ENCODE measurements at places on chromosomes 16 and 17.

- no peak for DNase-seq
Measured at GRCh38 chr17:39639566-39640458, 2.9 kb downstream of the STARD3 start.

DNA sequence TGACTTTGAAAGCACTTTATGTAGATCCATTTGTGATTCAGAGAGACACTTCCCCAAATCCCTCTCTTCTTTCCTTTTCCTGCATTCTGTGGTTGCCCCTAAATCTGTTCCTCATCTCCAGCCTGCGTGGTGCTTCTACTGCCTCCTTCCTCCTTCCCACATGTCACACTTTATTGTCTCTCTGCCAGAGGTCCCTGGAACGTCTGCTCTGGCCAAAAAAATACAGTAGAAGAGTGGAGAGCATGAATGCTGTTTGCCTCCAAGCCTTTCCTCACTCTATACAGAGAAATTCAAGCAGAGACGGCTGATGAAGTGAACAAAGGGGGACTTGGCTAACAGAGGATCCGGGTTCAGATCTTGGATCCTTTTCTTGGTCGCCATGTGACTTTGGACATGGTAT, 22.8 kb upstream of the IRX3 start:
- DNase-seq = no peak

DNA sequence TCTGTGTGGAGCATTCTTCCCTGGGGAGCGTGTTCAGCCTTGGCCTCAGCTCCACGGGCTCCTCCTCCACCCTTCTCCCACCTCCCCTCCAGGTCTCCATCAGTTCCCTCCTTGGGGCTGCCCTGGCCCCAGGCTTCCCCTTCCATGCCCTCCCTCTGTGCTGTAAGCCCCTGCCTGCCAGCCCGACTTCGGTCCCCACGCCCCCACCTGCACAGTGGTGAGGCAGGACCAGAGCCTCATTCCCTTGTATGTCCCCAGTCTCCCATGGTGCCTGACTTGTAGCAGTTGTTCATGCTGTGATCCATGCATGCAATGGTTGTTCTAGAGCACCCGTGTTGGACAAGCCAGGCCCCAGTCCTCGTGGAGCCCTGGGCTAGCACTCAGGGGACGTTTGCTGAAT, 199.4 kb downstream of the RBFOX3 start:
- no peak for DNase-seq

GRCh38 chr17:59804901-59805465, 87.8 kb downstream of the TUBD1 start:
- DNase-seq = no peak

GRCh38 chr16:53159781-53160436, 105.1 kb downstream of the CHD9 start:
- DNase-seq = no peak

DNA sequence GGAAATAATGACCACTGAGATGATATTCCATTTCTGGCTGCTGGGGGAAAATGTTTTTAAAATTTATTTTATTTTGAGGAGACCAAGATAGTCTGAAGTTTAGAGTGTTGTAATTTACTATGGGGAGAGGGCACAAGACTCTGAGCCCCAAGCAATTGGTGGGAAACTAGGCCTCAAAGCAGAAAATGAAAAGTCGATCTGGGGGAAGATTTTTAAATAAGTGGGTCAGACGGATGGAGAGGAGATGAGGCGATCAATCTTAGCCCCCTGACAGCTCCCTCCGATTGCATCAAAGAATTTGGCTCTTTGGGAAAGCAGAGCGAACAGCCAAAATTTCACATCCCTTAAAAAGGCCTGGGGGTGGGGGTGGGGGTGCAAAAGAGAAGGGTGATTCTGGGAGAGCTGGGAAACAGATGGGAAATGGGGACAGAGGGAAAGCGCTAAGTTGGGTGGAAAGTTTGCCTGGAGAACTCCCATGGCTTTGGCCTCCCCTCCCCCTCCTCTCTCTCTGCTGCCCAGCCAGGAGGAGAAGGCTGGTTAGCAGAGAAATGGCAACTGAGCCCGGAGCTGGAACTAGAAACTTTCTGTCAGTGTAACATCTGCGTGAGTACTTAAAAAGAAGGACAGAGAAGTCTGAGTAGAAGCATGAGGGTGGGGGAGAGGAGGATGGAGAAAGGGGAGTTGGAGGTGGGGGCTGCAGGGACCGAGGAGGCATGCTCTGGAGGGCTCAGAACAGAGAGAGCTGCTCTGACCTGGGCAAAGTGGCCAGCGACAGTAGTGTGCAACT, 1.4 kb upstream of the HOXB2 start:
- DNase-seq = no peak
